ENCODE measurements at places on chromosomes 3 and 15.

DNA sequence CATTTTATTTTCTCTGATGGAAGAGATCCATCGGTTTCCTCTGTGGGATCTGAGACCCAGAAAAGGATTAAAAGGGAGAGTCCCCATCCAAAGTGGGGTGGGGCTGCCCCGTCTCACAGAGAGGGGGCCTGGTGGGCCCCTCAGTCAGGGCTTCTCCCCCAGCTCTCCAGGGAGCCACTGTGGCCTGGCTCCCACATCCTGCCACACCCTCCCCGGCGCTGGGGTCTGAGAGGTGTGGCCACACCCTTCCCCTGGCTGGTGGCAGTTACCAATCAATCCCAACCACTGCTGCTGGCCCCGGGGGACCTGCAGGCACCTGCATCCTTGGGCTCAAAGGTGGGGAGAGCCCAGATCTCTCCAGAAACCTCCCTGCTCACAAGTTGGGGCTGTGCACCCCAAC lies 161.8 kb upstream of the IQSEC1 start:
- DNase-seq = peak; percentile 87

DNA sequence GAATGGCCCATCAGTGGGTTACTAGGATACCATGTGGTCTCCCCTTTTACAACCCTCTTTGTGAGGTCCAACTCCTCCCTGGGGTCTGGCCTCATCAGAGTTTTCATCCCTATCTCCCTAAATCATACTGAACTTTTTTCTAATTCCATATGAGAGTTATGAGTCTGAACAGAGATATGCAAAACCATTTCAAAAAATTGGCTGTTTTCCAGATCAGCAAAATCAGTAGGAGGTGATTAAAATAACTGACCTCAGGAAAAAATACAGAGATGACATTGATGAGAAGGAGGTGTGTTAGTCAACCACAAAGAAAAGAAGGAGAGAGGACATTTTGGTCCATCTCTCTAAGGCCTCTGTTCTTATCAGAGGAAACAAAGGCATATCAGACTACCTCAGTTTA lies 200.8 kb upstream of the CFAP20DC start:
- DNase-seq = no peak

- no peak for DNase-seq
These were observed 110.6 kb upstream of the DCBLD2 start for GRCh38 chr3:99012051-99012450.

- DNase-seq = no peak
These were observed 11.8 kb upstream of the LIPC start for GRCh38 chr15:58419803-58420524.

- DNase-seq = no peak
These were observed 58.6 kb downstream of the MME start for GRCh38 chr3:155138677-155139076.

Data from hematopoietic multipotent progenitor cell treated with erythropoietin and hydrocortisone succinate and interleukin-3 and kit ligand, for 4 days (in vitro differentiated cells).